H9 (cell line): ENCODE measurements at places on chromosomes 2 and 18. TPM values are rescaled to one million over a fixed set of nuclear protein-coding genes. Genes with fewer than 3 reads are reported as not detected.

- no peak overlapping the region for H3K4me3 ChIP-seq
- no peak for DNase-seq
- peaks cover 2% of the 10 kb centered on the region for H3K36me3 ChIP-seq
Measured at GRCh38 chr2:37020212-37020886, 54.0 kb upstream of the STRN start.

DNA sequence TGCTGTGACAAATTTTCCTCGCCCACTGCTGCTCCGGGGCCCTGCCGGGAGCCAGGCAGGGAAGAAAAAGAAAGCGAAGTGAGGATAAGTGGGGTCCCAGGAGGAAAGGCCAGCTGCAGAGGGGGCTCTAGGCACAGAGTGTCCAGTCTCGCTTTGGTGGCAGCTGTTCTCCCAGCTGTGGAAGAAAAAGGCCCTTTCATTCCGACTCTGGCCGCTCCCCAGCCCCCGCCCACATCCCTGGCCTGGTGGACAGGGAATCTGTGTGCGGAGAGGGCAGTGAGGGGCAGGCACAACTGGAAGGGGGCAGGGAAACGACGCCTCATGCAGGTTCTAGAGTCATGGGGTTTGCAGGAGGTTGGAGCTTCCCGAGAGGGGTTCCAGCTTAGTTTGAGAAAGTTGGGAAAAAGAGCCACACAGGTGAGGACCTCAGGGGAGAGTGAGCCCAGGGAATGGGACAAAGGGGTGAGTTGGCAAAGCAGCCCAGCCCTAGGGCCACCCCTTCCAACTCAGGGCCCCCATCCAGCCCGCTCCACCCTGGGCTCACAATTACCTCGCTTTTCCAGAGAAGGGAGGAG is 1.8 kb downstream of the RTKN start:
- H3K27ac ChIP-seq: no peak overlapping the region
- H3K36me3 ChIP-seq: peaks cover 11% of the 10 kb centered on the region
- no peak for DNase-seq
- peaks cover 3% of the 10 kb centered on the region; the same call in 1 of the 2 replicates for H3K4me1 ChIP-seq
- H3K4me3 ChIP-seq: peak overlapping the region; percentile 99

DNA sequence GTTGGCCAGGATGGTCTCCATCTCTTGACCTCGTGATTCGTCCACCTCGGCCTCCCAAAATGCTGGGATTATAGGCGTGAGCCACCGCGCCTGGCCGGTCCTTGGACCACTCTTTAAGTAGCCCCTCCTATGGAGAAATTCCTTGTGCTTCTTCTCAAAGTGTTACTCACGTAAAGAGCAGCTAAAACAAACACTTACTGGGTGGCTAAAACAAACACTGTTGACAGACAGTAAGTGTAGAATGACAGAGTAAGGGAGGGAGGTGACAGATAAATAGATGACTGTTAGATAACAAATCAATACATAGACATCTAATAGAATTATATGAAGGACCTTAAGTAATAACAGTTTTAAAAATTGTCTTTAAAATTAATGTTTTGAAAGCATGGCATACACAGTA is 40.9 kb upstream of the RASGRP3 start:
- H3K4me3 ChIP-seq: no peak overlapping the region
- no peaks in the 10 kb centered on the region for H3K27me3 ChIP-seq

DNA sequence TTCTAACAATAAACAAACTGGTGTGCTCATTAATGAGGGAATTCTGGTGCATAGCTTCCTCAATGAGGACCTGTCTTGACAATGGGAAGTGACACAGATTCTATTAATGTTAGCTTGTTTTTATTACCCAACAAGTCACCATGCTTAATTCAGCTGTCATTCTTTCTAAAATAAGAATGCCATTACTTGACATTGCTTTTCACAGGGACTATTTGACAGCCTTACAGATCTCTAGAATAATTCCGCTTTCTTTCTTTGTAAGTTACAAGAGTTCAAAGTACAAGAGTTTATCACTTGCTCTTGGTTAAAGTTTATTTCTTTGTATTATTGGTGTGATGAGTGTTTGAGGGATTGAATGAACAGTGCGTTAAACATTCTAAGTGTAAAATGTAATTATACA is 127.0 kb upstream of the COL5A2 start:
- no peaks in the 10 kb centered on the region for H3K36me3 ChIP-seq
- no peaks in the 10 kb centered on the region for H3K4me1 ChIP-seq
- no peak overlapping the region for H3K27ac ChIP-seq
- no peaks in the 10 kb centered on the region for H3K27me3 ChIP-seq
- H3K4me3 ChIP-seq: no peak overlapping the region

SYT4 gene
- total RNA-seq: 2.2 and 3.4 TPM in 2 replicates

DNA sequence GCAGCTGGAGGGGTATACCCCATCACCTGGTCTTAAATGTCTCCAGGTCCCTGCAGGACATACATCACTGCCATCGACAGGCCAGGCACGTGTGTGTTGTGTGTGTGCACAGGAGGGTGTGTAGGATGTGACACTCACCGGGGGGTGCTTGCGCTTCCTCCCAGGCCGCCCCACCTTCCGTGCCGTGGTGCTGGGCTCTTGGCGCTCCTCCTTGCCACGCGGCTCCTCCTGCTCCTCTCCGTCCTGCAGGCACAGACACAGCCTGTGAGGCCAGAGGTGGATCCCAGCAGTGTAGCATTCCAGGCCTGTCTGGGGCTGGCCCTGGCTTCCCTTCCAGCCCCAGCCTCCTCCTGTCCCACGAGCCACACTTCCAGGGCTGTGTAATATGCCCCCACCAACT is 41.7 kb downstream of the DNMT3A start:
- no peak for DNase-seq
- H3K27me3 ChIP-seq: no peaks in the 10 kb centered on the region
- peaks cover 6% of the 10 kb centered on the region for H3K36me3 ChIP-seq
- peaks cover 9% of the 10 kb centered on the region; the same call in 1 of the 2 replicates for H3K4me1 ChIP-seq
- no peak overlapping the region for H3K27ac ChIP-seq

- H3K4me1 ChIP-seq: no peaks in the 10 kb centered on the region
- no peak overlapping the region for H3K4me3 ChIP-seq
- H3K27me3 ChIP-seq: no peaks in the 10 kb centered on the region
- no peaks in the 10 kb centered on the region for H3K36me3 ChIP-seq
Measured at GRCh38 chr2:147501968-147502367, 342.9 kb upstream of the ACVR2A start.

DNA sequence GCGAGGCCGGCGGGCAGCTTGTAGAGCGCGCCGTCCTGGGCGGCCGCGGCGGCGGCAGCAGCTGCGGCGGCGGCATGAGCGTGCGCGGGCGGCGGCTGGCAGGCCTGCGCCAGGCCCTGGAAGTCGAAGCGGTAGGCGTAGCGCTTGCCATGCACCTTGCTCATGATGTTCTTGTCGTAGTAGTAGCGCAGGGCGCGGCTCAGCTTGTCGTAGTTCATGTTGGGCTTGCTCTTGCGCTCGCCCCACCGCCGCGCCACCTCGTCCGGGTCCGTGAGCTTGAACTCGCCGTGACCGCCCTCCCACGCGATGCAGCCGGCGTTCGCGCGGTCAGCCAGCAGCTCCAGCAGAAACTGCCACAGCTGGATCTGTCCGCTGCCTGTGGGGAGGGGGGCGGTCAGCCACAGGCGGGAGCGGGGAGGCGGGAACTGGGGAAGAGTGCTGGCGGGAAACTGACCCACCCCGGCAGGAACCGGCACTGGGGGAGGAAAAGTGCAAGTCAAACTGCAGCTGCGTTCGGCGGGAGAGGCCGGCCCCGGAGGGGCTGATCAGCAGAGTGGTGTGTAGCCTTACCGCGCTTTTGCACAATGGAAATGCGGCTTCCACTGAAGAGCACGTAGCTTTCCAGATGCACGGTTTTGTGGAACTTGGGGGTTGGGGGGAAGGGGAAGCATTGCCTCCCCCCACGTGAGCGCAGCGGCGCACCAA is 3.0 kb downstream of the FEV start:
- no peaks in the 10 kb centered on the region; the same call in 1 of the 2 replicates for H3K4me1 ChIP-seq
- H3K27me3 ChIP-seq: peaks cover 62% of the 10 kb centered on the region
- H3K36me3 ChIP-seq: no peaks in the 10 kb centered on the region
- H3K4me3 ChIP-seq: peak overlapping the region; percentile 17; the same call in 1 of the 2 replicates
- DNase-seq: no peak

CPS1 gene
- 12.4 and 14.2 TPM in 2 replicates for total RNA-seq

- peaks cover 9% of the 10 kb centered on the region; the same call in 1 of the 2 replicates for H3K4me1 ChIP-seq
- no peaks in the 10 kb centered on the region; the same call in 1 of the 2 replicates for H3K27me3 ChIP-seq
- H3K27ac ChIP-seq: no peak overlapping the region
- no peak overlapping the region for H3K4me3 ChIP-seq
- DNase-seq: no peak
Measured at GRCh38 chr2:160401895-160402294, 91.7 kb downstream of the RBMS1 start.

- DNase-seq: no peak
- no peak overlapping the region for H3K27ac ChIP-seq
- H3K27me3 ChIP-seq: no peaks in the 10 kb centered on the region
- H3K4me1 ChIP-seq: no peaks in the 10 kb centered on the region
Measured at GRCh38 chr2:127373362-127374083, 14.3 kb downstream of the MAP3K2 start.

GRCh38 chr2:143431316-143431715 is 302.1 kb downstream of the ARHGAP15 start:
- no peak overlapping the region for H3K27ac ChIP-seq
- no peaks in the 10 kb centered on the region for H3K36me3 ChIP-seq
- H3K27me3 ChIP-seq: no peaks in the 10 kb centered on the region
- no peaks in the 10 kb centered on the region for H3K4me1 ChIP-seq
- no peak overlapping the region for H3K4me3 ChIP-seq

DNA sequence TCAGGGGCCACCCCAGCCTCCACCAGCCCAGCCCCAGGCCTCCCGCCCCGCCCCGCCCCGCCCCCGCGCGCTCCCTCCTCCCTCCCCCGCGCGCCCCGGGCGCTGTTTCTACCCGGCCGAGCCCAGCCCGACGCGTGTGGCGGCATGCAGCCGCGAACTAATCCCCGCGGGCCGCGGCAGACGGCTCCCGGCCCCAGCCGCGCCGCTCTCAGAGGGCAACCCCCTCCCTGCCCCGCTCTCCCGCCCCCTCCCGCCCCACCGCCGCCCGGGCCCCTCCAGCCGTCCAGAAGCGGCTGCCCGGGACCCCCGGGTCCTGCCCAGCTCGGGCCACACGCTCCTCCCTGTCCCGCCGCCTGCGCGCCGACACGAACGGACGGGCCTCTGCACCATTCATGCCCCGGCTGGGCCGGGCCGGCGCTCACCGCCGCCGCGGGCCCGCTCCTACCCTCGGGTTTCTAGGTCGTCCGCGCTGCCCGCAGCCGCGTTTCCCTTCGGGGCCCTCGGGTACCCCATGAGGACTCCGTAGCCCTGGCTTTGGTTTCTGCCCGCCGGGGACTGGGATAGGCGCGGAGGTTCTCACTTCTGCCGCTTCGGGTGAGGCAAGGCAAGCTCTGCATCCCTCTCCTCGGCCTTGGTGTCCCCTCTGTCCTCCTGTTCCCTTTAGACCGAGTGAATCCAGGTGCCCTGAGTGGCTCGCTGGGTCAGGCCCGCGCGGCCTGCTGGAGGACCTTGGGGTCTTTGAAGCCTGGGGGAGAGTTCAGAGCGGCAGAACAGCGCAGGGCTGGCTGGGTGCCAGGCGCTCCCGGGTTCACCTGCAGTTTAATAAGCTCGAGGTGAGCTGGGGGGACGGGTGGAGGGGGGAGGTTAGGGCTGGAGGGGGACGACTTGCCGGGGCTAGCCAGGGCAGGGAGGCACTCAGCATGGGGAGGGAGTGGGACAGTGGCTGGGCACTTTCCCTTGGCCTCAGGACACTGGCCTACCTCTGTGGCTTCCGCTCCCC is 3.1 kb downstream of the WNT10A start:
- no peaks in the 10 kb centered on the region for H3K36me3 ChIP-seq
- H3K4me3 ChIP-seq: peak overlapping the region; percentile 66
- no peaks in the 10 kb centered on the region for H3K4me1 ChIP-seq
- H3K27ac ChIP-seq: no peak overlapping the region

GRCh38 chr2:199147216-199147615 is 310.5 kb downstream of the SATB2 start:
- peaks cover 1% of the 10 kb centered on the region; the same call in 1 of the 2 replicates for H3K36me3 ChIP-seq
- DNase-seq: no peak
- H3K27me3 ChIP-seq: no peaks in the 10 kb centered on the region
- no peak overlapping the region for H3K27ac ChIP-seq
- H3K4me1 ChIP-seq: no peaks in the 10 kb centered on the region

- DNase-seq: no peak
- H3K36me3 ChIP-seq: peaks cover 7% of the 10 kb centered on the region; the same call in 1 of the 2 replicates
- peaks cover 11% of the 10 kb centered on the region for H3K4me1 ChIP-seq
- H3K4me3 ChIP-seq: no peak overlapping the region
Measured at GRCh38 chr2:101754618-101755017, 57.1 kb downstream of the MAP4K4 start.

CHRND gene
- total RNA-seq: not detected in 2 replicates

DNA sequence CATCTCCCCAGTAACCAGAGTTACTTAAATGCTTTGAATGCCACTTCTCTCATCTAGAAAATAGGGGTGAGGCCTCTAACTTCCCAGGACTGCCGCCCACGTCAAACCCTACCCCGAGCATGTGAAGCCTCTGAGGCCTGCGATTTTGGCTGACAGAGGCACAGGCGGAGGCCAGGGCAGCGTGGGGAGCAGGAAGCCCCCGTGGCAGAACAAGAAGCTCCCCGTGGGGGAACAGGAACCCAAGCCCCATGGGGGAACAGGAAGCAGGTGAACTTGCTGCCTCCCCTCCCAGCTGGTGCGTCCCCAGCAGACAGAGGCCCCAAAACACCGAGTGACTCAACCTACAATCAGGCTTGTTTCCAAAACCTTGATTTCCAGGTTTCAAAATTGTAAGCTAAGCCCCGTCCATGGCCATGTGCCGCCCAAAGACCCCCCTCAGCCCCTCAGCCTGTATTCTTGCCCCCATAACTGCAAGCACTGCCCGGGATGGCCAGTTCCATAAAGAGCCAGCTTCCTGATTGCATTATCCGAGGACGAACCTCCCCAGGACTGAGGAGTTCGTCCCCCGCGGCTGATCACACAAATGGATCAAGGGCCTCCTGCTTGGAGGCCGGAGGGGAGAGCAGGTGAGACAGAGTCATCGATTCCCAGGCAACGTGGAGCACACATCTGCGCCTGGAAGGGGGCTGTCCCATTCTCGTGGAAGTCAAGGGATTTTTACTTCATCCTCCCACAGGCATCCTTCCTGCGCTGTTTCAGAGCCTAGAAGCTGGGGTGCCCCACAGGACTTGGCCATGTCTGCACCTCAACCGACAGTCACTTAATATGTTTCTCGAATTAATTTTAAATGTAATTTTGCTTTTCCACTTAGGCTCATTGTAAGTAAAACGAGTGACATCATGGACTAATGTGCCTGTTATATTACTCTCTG is 36.3 kb upstream of the CTDP1 start:
- no peak for DNase-seq
- H3K36me3 ChIP-seq: no peaks in the 10 kb centered on the region
- H3K4me3 ChIP-seq: no peak overlapping the region
- H3K27me3 ChIP-seq: no peaks in the 10 kb centered on the region
- no peaks in the 10 kb centered on the region for H3K4me1 ChIP-seq

ANTXR1 gene
- 37.3 and 39.5 TPM in 2 replicates for total RNA-seq

IL1RL1 gene
- total RNA-seq: not detected in 2 replicates

CXCR2 gene
- 0.59 and 0.83 TPM in 2 replicates for total RNA-seq

TRABD2A gene
- 1.4 and 1.7 TPM in 2 replicates for total RNA-seq

FBXO48 gene
- total RNA-seq: 1.3 and 1.4 TPM in 2 replicates
